ENCODE measurements at places on chromosomes 12 and 14. TPM values are rescaled to one million over a fixed set of nuclear protein-coding genes. Genes with fewer than 3 reads are reported as not detected.
A peak's percentile ranks its signal among the peaks of the same experiment; 100 is the strongest.

The TAS2R42 gene
- not detected for total RNA-seq

The TIMELESS gene
- 10.5 TPM for total RNA-seq

The GLIPR1 gene
- total RNA-seq: 6.6 TPM

The DPF3 gene
- total RNA-seq: 20.6 TPM

The KLRK1 gene
- 1.7 TPM for total RNA-seq

The TMEM229B gene
- 1.6 TPM for total RNA-seq

DNA sequence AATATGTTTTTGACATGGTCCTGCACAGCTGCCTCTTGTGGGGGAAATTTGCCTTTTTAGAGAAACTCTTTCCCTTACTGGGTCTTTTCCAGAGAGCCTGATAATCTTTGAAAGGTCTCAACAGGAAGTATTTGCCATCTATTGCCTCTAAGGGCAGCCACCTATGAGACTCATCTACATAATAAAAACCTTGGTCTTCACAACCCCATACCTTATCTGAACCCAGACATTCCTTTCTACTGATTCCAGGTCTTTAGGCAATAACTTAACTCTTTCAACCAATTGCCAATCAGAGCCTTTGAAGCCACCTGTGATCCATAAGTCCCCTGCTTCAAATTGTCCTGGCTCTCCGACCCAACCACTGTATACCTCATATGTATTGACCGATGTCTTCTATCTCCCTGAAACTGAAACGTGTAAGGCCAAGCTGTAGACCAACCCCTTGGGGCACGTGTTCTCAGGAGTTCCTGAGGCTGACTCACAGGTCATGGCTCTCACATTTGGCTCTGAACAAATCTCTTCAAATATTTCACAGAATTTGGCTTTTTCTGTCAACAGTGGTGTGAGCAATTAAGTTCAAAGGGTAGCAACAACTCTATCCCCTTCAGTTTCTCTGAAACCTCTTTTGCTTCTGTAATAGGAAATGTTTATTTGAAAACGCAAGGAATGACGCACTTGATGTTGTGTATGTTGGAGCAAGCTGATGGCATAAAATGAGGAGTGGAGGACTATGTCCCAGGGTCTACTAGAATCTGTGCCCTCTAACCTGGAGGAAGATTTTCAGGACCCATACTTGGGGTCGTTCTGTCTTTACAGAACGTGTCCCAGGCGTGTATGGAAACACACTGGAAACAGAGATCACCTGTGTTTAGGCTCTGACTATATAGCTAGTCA lies 49.2 kb upstream of the EIF5 start:
- DNase-seq: no peak

DNA sequence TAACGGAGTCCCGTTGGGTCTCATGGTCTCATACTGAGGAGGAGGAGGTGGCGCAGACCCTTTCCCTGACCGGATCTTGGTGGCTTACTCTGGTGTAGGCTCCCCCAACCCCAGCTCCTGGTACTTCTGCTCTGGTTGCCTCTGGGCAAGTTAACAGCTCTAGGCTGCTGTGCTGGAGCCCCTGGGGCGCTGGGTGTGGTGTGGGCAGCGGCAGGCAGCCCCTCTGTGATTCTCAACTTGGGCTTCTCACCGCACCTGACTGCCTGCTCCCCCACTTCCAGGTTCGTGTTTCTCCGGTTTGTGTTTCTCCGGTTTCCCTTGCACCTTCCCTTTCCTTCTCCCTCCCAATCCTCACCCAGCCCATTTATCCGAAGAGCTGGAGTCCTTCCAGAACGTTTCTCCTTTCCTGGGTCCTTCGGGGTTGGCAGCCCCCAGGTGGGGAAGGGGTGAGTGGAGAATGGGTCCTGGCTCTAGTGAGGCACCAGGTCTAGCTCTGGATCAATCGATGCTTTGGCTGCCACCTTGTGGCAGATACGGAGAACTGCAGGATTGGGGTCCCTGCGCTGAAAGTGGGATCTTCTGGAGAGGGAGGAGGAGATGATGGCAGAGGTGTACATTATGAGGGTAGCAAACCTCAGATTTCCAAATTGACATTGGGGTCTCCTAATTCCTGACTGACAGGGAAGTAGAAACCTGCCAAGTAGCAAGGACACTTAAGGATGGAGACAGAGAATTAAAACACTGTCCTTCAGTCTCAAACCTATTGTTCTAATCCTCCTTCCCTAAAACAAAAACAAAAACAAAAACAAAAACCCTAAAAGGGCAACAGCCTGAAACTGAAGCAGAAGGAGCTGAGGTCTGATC lies 8.3 kb downstream of the CISTR start:
- peak; percentile 84 for DNase-seq

- DNase-seq: no peak
Measured at GRCh38 chr12:14578646-14579045, 11.0 kb upstream of the PLBD1 start.

- no peak for DNase-seq
Measured at GRCh38 chr14:96148631-96149030, 56.0 kb upstream of the BDKRB2 start.

- no peak for DNase-seq
Measured at GRCh38 chr12:12282761-12283425, 16.0 kb upstream of the LRP6 start.

DNA sequence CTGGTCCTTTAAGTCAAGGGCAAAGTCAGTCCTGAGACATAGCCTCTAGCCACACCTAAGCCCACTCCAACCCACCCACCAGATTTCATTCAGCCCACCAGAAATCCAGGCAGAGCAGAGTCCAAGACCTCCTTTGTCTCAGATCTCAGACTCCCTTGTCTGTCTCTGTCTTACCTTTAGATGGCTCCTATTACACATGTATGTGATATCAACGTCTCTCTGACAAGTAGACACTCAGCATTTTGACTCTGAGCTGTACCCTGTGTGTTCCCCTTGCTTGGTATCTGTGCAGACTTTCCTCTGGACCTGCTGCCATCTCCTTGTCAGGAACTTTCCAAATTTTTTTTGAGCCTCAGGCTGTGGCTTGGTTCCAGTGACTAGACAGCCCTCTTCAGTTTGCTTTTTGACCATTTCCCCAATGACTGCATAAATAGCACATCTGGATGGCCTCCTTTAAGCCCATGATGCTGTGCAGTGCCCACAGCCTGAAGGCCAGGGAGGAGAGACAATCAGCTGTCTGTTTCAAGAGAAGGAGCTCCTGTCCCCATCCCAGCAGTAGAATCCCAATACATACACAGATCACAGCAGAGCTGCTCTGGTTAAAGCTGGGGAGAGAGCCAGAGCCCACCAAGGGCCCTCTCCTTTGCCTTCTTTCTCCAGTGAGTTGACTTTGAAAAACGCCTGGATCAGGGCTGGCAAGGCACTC lies 7.0 kb downstream of the POU6F1 start:
- no peak for DNase-seq

- no peak for DNase-seq
Measured at GRCh38 chr14:43765474-43765873, 741.6 kb downstream of the FSCB start.

DNA sequence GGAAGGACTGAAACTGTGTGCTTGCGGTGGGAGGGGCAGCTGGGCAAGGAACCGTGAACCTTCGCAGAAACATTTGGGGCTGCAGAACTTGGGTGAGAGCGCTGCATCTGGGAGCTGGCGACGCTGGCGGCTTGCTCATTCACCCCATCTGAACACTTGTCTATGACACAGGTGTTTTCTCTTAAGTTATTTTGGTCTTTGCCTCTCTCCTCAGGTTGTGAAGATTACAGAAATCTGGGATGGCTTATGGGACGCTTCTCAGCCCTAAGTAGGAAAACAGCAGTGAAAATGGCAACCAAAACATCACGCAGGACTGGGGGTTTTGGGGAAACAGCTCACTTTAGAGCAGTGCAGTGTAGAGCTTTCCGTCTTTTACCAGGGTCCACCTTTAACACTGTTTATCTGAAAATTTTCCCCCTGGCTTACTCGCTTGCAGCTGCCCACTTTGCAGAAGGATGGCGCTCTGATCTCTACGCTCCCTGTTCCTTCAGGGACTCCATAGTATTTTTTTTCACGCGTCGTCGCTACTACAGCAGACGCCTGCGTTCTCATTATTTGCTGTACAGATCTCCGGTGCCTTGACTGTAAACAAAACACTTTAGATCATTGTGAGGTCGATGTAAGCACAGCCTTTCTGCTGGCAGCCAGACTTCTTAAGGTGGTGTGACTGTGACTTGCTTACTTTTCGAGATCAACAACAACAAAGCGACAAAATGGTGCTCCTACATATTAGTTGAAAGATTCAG lies 2.7 kb upstream of the CDKN1B start:
- DNase-seq: peak; percentile 43

GRCh38 chr14:103232031-103232808 lies 101.8 kb upstream of the EIF5 start:
- no peak for DNase-seq

GRCh38 chr12:64390275-64390851 lies at the start of gene C12orf56:
Gene C12orf56, minus strand, starts transcription at chr12:64390758. Its CDS starts 193 bp downstream, at chr12:64390565.
- peak; percentile 22 for DNase-seq

GRCh38 chr12:120041386-120042231 lies 52.6 kb downstream of the BICDL1 start:
- DNase-seq: no peak

DNA sequence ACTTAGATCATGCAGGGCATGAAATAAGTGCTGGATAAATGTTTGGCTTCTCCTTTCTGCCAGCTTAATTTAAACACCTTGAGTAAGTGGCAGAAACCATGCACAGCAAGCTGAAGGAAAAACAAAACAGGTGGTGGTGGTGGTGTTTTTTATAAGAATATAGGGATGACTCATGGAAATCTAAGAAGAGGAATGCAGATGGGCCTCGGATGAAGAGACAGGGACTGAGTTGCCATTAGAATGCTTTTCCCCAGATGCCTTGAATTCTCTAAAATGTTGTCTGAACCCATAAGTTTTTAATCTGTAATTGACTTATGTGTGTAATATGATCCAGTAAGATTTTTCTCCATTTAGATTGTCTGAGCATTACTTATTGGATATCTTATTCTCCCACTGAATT lies 93.1 kb upstream of the ZDHHC17 start:
- no peak for DNase-seq

GRCh38 chr14:35333797-35334743 lies 41.9 kb downstream of the PSMA6 start:
- DNase-seq: no peak

DNA sequence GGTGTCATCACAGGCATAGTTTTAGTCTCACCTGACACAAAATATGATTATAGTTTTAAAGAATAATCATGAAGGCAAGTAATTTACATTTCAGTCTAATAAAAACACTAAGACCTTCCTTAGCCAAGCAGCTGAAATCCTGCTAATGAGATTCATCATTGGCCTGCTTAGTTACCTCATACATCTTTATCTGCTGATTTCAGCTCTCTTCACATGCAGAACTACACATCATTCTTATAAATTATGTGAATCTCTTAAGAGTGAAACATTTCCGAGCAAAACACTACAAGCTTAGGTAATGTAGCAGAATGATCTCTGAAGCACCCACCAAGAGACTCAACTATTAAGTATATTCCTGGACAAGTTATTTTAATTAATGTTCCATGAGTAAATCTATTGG lies 198.1 kb downstream of the DPY19L2 start:
- DNase-seq: no peak

DNA sequence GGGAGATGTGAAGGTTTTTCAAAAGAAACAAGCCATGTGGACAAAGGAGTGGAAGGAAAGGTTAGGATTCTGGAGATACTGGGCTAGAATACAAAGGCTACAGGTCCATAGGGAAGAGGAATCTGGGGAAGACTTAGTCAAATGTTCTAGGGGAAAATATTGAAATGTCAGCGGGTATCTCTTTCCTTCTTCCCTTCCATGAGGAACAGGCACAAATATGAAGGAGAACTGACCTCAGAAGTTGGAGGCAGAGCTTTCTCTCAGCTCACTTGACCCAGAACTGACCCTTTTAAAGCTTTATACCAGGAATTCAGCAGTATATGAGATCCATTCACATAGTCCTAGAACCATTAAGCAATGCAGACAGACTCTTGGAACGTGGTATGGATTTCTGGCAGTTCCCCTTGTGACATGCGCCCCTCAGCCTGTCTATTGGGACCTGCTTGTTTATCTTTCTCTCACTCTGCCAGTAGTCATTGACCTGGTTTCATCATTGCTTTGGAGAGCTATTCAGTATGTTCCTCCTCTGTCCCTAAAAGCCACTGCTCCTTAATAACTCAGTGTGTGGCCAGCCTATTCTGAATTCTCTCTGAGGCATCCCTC lies 43.0 kb upstream of the GSG1 start:
- DNase-seq: no peak

GRCh38 chr14:21043974-21044618 lies 1.9 kb downstream of the RNASE7 start:
- DNase-seq: no peak

- no peak for DNase-seq
Measured at GRCh38 chr12:111428081-111428727, 22.5 kb downstream of the SH2B3 start.

DNA sequence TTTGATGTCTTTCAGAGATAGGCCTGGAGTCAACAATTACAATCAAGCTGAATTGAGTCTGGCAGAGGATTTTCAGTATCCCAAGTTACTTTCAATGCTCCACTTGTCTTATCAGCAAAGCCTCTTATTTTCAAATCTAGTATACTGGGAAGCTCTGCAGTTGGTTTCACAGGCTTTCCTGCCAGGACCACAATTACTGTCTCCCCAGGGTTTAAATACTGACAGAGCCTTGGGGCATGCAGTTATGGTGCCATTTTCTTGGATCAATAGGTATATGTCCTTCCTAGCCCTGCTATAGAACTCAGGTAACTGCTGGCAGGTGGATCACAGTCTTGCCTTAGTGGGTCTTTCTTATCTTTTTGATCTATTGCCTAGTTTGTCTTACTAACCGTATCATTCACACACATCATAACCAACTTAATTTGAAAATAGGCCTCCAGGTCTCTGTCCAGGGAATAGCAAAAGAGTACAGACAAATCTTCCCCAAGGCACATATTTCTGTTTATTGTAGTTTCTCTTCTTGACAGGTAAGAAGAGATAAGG lies 22.4 kb upstream of the RNU6-8 start:
- DNase-seq: no peak

- no peak for DNase-seq
Measured at GRCh38 chr12:128543460-128543859, 276.5 kb downstream of the TMEM132C start.

DNA sequence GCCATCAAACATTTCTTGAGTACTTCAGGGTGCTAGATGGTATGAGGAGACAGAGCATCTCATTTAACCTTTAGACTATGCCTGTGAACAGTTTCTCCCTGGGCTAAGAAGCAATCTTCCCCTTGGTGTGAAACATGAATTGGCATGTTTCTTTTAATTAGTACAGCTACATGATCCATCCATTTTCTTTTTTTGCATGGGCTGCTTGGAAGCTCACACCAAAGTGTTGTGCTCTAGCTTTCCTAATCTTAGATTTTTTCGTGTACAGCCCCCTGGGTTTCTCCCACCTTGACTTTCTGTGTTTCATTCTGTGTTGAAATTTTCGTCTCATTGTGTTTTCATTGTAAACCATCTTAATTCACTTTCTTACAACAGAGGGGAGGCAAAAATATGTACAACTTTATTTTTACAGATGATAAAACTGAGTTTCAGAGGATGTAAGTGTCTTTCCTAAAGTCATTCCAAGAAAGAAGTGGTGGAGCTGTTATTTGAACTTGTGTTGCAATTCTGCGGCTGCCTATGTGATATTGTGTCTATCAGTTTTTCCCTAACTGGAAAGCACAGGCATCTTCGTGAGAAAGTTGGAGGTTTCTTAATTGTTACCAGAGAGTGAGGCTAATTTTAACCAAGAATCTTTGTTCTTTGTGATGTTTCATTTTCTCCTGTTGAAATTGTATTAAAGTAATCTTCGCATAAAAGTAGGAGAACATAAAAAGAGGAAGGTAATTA lies 64.5 kb downstream of the DAAM1 start:
- DNase-seq: no peak
